NB4 (cell line): ENCODE measurements at places on chromosomes 1 and 21.

DNA sequence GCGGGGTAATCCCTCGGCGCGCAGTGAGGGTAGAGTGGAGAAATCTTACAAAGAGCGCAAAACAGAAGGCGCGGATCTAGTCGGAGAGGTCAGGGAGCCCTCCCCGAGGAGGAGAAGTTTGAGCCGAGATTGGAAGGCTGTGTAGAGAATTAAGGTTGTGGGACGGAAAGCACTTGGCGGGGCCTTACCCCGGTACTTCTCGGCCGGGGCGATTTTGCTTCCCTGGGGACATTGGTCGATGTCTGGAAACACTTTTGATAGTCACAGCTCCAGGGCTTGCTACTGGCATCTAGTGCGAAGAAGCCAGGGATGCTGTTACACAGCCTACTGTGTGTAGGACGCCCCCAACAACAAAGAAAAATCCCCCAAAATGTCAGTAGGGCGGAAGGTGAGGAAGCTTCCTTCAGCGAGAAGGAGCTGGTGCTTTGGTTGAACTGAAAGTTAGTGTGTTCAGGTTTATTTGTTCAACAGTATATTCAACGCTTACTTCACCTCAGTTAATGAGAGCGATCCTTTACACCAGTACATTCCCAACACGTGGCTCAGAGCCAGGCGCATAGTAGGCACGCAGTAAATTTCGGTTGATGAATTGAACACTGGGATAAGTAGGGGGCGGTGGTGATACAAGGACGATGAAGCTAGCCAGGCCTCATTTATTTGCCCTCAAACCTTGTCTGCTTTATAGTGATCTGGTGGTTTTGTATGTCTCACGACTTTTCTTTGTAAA lies 807 bp downstream of the CEP85 start:
- peak; percentile 56 for DNase-seq

DNA sequence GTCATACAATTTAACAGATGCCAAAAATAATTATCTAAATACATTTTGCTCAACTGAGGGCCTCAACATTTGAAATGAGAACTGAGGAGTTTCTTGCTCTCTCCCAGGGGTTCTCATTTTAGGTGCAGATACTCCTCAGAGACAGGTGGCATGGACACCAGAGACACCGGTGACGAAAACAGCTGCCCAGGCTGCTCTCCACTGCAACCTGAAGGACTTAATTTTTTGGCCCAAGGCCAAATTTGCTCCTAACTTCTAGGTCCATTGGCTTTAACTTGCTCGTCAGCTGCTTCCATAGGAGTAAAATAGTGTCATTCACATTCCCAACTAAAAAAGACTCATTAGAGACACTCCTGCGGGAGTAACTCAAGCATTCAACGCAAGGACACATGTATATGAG lies 87.0 kb downstream of the NRIP1 start:
- DNase-seq, result no peak

DNA sequence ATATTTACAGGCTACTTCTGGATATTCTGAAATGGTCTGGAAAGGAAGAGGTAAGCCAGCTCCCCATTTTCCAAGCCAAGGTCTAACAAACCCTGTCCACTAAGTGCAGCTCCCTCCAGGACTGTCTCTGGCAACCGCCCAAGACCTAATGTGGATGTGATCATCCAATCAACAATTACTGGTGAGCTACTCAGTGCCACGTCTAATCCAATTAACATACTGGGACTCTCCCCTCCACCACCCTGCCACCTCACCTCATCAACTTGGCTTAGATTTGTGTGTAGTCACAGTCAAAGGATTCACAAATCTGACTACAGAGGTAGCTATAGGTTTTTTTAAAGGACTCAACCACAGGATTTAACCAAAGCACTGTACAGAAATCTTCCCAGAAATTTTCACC lies 25.4 kb upstream of the S100A7 start:
- DNase-seq, result no peak

DNA sequence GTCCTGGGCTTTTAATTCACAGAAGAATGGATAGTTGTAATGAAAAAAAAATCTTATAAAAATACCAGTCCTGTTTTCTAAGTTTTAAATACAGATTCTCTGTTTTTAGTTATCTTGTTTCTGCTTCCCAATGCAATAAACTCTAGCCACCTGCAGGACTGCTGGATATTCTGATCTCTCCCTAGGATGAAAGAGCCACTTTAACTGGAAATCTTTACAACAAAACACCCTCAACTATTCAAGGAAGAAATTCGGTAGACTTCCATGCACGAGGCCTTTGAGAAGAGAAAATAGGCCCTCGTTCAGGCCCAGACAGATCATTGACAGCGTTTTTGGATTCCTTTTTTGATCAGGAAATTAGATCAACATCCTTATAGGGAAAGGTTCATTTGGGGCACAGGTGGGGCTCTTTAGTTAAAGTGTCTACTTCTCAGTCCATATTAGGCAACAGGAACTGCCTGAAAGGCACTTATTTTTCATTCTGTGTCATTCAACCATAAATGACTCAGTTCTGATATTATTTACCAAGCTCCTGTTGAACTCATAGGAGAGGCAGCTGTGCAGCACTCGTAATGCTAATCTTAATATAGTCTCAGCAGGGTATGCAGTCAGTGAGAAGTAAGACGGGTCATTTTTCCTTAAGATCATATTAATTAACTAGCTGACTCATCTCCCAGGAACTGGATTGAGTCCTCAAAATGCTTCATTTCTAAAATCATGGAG lies 71.1 kb upstream of the ERRFI1 start:
- DNase-seq, result peak; percentile 79

GRCh38 chr1:28439320-28439719 lies 66.5 kb upstream of the RCC1 start:
- DNase-seq, result no peak

DNA sequence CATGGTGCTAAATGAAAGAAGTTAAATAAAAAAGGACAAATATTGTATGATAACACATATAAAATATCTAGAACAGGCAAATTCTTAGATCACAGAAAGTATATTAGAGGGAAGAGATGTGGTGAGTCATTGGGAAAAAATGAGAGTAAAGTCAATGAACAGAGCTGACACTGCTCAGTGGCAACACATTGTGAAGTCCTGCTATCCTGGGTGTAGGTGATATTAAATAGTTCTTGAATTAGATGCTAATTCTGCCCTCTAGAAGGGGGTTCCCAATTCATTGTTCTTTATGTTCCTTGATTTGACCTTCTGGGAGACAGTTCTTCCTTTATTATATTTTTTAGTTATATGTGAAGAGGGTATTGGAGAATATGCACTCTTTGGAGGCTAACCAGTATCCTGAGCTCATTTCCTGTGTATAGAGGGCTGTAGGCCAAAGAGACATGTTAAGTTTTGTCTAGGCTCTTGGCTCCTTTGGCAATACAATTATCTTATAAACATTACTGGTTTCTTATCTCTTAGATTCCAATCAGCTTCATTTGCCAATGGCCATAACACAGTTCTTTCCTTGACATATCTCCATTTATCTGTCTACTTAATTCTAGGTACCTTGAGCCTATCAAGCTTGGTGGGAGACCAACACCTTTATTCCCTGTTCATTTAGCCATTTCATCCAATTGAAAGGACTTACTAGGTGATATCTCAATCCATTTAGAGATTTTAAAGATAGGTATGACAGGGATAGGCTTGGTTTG lies 6.6 kb upstream of the SLC35A3 start:
- no peak for DNase-seq

- DNase-seq, result no peak
These were observed 1.2 kb downstream of the CBR1 start for GRCh38 chr21:36070999-36071398.

DNA sequence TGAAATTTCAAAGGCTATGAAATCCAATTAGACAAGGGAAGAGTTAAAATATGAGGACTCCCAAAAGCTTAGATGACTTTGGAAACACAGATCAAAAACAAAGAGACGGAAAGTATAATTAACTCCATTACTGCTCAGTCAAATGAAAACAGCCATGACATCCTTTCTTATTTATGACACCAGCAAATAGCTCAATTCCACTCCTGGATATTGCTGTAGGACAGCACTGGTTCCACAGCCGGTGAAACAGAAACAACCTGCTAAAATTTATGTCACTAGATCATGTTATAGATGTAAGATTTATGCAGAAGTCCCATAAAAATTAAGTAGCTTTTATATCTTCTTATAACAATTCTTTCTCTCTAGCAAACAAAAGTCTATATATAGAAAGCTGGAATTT lies 65.6 kb upstream of the RRP15 start:
- no peak for DNase-seq

- DNase-seq, result no peak
These were observed 31.5 kb downstream of the LDLRAD1 start for GRCh38 chr1:53986458-53986857.

DNA sequence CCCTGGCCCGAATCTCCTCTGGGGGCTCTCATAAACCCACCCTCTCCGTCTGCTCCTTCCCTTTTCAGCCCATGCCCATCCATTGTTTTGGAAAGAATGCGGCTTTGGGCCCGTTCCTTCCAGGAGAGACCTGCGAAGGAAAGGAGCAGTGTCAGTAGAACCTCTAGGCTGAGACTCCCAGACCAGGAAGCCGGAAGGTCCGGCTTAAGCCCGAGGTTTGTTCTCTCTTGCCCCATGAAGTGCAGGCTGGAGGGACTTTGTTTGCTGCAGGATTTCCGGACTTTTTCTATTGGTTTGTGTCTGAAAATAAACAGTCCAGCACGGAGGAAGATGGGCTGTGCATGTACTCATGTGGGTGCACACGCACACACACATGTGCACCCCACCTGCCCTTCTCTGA lies 49.8 kb downstream of the ELK4 start:
- DNase-seq, result no peak

DNA sequence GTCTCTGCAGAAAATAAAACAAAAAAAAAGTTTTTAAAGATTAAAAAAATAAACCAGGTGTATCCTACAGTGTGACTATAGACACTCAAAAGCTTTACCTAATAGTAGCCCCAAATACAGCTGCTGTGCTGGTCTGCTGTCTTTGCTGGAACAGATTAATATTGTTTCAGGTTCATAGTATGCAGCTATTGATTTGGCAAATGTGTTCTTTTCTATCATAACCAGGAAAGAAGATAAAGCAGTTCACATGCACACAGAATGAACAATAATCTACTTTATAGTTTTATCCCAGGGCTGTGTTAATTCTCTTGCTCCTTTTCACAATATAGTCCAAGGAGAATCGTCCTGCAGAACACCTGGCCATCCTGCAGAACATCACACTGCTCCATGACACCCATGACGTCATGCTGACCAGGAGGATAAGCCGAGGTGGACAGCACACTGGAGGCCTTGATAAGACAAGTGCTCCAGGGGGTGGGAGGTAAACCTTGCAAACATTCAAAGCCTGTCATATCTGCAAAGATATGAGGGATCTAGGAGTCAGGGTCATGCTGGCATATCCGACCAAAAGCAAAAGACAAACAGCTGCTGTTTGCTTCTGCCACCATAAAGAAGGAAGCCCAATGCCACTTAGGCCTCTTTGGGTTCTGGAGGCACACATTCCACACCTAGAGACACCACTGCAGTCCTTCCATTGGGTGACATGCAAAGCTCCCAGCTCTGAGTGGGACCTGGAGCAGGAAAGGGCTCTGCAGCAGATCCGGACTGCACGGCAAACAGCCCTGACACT lies 86.1 kb upstream of the SLC2A1 start:
- DNase-seq, result no peak

GRCh38 chr1:87584586-87584985 lies 255.9 kb downstream of the LMO4 start:
- no peak for DNase-seq
